ENCODE measurements at places on chromosomes 13 and 19. TPM values are rescaled to one million over a fixed set of nuclear protein-coding genes. Genes with fewer than 3 reads are reported as not detected.

The ACP5 gene
- polyA plus RNA-seq, result 2.7 TPM

The MADCAM1 gene
- 11.9 TPM for polyA plus RNA-seq

The APC2 gene
- polyA plus RNA-seq, result 1.1 TPM

The ATCAY gene
- 1.8 TPM for polyA plus RNA-seq

The PRDX2 gene
- polyA plus RNA-seq, result 169 TPM

The ERICH6B gene
- 1.3 TPM for polyA plus RNA-seq

The RBM42 gene
- polyA plus RNA-seq, result 50.1 TPM

The PSG7 gene
- polyA plus RNA-seq, result not detected

The BRCA2 gene
- polyA plus RNA-seq, result 3.0 TPM

The TTC9B gene
- not detected for polyA plus RNA-seq

The RFPL4A gene
- polyA plus RNA-seq, result 0.26 TPM

The DCLK1 gene
- polyA plus RNA-seq, result 114 TPM

The IL12RB1 gene
- polyA plus RNA-seq, result 0.75 TPM

The BST2 gene
- 11.4 TPM for polyA plus RNA-seq

The CABP5 gene
- polyA plus RNA-seq, result not detected

The SMG9 gene
- polyA plus RNA-seq, result 40.9 TPM

The ERCC1 gene
- polyA plus RNA-seq, result 85.9 TPM

The CDC16 gene
- 76.2 TPM for polyA plus RNA-seq

The ZNF793 gene
- polyA plus RNA-seq, result 12.6 TPM

The ZNF600 gene
- 3.1 TPM for polyA plus RNA-seq

The ZFP14 gene
- polyA plus RNA-seq, result 5.2 TPM

The PLEKHF1 gene
- 4.4 TPM for polyA plus RNA-seq

The FAAP24 gene
- polyA plus RNA-seq, result 1.3 TPM

The MBD3L2 gene
- not detected for polyA plus RNA-seq

The ZNF737 gene
- polyA plus RNA-seq, result 13.0 TPM

The XRCC1 gene
- 39.5 TPM for polyA plus RNA-seq

The WDR88 gene
- 0.63 TPM for polyA plus RNA-seq

The SETDB2 gene
- polyA plus RNA-seq, result 8.5 TPM

The FOSB gene
- 49.7 TPM for polyA plus RNA-seq

The TSKS gene
- polyA plus RNA-seq, result 0.94 TPM

The CKAP2 gene
- 26.2 TPM for polyA plus RNA-seq

The CRB3 gene
- polyA plus RNA-seq, result 0.18 TPM

The PLPP2 gene
- polyA plus RNA-seq, result 0.26 TPM

The UCHL3 gene
- polyA plus RNA-seq, result 14.3 TPM

The GRIK5 gene
- 2.2 TPM for polyA plus RNA-seq

The ZNF763 gene
- polyA plus RNA-seq, result 2.4 TPM

The SIGLEC12 gene
- 0.22 TPM for polyA plus RNA-seq

The KLF5 gene
- polyA plus RNA-seq, result 57.1 TPM

The LRFN3 gene
- polyA plus RNA-seq, result 8.6 TPM

The ANO8 gene
- polyA plus RNA-seq, result 8.4 TPM

The JUNB gene
- 36.5 TPM for polyA plus RNA-seq

The AXL gene
- polyA plus RNA-seq, result 27.2 TPM

The GJB6 gene
- 0.32 TPM for polyA plus RNA-seq

The ANKLE1 gene
- 1.6 TPM for polyA plus RNA-seq

The KIR2DL1 gene
- not detected for polyA plus RNA-seq

The PSG6 gene
- polyA plus RNA-seq, result not detected

The SIGLEC6 gene
- not detected for polyA plus RNA-seq

The ING1 gene
- 10.1 TPM for polyA plus RNA-seq

The ALKBH7 gene
- 114 TPM for polyA plus RNA-seq

The ADM5 gene
- 2.2 TPM for polyA plus RNA-seq

The HIPK4 gene
- 1.6 TPM for polyA plus RNA-seq

All from hindlimb muscle (tissue), 1 donor.